Putamen (tissue), 1 donor: ENCODE measurements at places on chromosomes 2 and 18.

- DNase-seq: no peak
Measured at GRCh38 chr2:222052934-222053367, 245.8 kb downstream of the PAX3 start.

GRCh38 chr2:15936277-15937104, 3.9 kb upstream of the MYCN start:
- no peak for DNase-seq

DNA sequence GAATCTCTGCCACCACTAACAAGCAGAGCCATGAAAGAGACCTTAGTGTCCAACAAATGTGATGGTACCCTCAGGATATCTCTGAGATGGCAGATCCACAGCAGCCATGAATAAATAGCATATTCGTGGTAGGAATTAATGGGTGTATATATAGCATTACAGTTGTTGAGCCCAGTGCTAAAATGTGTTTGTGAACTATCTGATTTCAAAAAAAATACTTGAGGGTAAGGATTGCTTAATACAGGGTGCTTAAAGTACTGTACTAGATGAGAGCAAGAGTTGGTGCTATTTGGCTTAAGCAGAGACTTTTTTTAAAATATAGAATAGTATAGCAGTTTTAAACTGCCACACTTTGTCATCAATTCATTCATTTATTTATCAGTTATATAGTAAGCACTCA, 101.5 kb upstream of the GALNT5 start:
- DNase-seq: no peak

GRCh38 chr18:50638016-50638883, 78.4 kb downstream of the MAPK4 start:
- no peak for DNase-seq

DNA sequence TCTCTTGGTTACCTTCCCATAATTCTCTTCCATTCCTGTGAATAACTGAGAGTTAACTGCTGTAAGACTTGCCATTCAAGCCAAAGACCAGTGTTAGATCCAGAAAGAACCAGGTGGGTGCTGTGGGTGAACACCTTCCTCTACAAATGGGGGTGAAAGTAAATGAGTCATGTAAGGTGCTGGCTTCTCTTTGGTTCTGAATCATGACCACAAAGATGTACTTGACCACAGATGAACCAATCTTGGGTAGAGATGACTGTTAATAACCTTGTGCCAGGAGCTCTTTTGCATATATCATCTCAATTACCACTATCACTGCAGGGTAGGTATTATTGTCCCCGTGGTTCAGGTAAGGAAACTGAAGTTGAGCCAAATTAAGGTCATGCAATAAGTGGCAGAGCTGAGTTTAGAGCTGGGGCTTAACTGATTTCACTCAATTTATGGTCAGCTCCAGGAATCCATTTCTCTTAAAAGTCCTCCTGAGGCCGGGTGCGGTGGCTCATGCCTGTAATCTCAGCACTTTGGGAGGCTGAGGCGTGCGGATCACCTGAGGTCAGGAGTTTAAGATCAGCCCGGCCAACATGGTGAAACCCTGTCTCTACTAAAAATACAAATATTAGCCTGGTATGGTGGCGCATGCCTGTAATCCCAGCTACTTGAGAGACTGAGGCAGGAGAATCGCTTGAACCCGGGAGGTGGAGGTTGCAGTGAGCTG, 244.9 kb upstream of the CXCR4 start:
- DNase-seq: no peak

DNA sequence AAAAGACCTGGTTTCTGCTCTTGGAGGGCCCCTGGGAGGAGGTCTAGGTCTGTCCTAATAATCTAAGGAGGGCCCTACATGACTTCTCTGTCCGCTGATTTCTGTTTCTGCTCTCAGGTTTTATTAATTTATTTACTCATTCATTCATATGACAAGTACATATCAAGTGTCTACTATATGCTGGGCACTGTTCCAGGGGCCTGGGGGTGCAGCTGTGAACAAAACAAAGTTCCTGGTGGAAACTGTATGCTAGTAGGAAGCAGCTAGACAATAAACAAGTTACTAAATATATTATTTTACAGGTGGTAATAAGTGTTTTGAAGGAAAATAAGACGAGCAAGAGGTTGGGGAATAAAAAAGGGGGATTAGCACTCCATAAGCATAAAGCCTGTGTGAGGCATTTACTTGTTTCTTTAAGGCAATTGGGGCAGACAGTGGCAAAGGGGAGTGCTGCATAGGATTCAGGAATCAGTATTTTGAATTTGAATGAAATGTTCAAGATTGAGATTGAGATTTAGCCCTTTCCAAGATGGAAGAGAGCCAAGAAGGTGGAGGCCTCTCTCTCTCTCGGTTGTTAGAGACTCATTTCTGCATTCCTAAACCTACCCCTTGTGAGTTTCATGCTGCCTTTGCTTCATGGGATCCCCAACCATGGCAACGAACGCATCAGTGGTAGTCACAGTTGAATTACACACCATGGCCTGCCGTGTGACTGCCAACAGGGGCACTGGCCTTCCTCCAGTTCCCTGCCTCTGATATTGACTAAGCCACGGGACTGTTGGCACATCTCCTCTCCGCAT, 28.3 kb downstream of the DRC1 start:
- no peak for DNase-seq

DNA sequence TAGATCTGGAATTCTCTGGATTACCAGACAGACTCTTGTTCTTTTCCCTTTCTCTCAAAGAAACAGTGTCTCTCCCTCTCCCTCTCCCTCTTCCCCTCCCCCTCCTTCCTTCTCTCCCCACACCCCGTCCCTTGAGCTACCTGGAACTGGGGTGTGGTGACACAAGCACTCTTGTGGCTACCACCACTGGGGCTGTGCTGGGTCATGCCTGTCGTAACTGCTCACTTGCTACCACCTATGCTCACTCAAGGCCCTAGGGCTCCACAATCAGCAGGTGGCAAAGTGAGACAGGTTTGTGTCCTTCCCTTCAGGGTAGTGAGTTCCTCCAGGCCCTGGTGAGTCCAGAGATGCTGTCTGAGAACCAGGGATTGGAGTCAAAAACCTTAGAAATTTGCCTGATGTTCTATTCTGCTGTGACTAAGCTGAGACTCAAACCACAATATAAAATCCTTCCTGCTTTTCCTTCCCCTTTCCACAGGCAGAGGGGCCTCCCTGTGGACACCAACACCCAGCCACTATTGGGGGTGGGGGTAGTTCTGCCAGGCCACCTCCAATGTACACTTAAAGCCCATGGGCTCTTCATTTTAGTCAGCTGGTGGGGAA, 70.8 kb downstream of the OXER1 start:
- DNase-seq: no peak

GRCh38 chr2:217160103-217160743, 300.4 kb upstream of the TNP1 start:
- no peak for DNase-seq

DNA sequence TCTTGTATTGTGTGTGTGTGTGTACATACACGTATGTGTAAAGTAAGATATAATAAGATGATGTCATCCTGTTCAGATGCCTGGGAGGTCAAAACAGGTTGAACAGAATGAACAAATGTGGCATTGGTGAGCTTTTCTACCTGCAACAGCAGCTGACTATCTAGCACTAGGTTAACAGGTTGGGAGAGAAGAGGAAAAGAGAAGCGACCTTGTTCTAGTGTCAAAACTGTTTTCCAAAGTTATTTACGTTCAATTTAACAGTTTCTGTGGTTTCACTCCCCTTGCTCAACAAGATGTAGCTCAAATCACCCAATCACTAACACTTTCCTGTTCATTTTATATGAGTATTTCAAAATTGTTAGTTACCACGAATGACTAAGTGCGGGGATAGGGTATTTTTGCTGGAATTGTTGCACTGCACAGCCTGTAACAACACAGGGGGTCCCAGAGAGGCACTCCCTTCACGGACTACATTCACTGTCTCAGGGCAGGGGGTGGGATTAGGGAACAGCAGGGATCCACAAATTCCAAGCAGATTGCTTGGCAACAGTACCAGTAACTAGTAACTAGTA, 67.5 kb upstream of the DTNB start:
- no peak for DNase-seq

DNA sequence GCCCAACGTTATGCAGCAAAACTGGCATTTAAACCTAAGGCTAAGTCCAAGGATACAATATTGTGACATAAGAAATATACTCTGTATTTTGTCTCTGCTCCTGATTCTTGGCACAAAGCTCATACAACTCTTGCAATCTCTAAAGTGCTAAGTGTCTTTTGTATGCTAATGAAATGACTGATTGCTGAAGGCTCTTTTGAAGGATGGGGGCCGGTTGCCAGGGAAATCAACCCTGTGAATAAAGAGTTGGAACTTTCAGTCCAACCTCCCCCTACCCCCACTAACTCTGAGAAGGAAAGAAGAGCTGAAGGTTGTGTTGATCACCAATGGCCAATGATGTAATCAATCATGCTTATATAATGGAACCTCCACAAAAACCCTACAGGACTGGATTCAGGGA, 40.3 kb downstream of the SESTD1 start:
- DNase-seq: no peak

DNA sequence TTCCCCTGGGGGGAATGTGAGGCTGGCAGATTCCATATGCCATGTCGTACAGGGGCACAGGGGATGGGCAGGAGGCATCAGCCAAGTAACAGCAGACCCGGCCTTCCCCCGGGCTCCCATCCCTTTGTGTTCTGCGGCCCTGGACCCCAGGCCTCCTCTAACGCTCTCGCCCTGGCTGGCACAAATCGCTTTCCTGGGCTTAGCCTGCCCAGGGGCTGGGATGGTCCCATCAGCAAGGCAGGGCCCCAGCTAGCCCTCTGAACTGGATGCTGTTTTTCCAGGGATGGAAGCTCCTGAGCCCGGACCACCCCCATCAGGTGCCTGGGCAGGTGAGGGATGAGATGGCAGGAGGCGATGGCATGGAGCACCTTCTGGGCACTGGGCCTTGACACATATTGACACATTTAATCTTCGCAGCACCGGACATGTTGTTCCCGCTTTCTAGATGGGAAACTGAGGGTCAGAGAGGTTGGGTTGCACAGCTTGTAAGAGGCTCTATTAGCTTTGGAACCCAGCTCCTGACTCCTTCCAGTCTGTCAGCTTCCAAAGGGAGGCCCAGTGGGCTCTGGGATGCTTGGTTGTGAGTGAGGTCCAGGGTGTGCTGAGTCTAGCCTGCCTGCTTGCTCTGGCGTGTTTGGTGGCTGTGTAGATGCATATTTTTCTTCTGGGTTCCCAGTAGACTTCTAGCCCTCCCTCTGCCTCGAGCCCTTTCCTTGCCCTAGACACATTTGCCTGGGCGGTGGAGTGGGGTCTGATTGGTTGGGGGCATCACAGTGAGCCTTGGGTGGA, 40.3 kb downstream of the GLI2 start:
- no peak for DNase-seq

GRCh38 chr2:120773186-120773800, 37.6 kb downstream of the GLI2 start:
- no peak for DNase-seq

DNA sequence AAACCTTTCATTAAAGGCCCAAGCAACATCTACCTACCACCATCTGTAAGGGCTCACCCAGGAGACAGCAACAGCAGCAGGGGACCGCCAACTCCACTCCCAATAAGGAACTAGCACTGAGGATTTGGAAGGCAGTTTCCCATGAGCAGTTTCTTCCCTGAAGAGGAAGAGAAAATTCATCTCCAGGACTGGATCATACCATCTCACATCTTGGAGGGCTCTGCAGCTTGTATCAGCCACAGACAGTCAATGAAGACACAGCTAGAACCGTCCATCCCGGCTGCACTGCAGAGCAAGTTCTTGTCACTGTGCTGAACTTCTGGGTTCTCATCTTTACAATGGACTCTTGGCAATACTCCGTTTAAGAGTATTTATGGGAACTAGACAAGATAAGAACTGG, 2.8 kb upstream of the GYPC start:
- DNase-seq: no peak

- DNase-seq: no peak
Measured at GRCh38 chr2:41194230-41194629, 742.3 kb upstream of the SLC8A1 start.

- no peak for DNase-seq
Measured at GRCh38 chr2:227322530-227323205, 2.4 kb upstream of the MFF start.

DNA sequence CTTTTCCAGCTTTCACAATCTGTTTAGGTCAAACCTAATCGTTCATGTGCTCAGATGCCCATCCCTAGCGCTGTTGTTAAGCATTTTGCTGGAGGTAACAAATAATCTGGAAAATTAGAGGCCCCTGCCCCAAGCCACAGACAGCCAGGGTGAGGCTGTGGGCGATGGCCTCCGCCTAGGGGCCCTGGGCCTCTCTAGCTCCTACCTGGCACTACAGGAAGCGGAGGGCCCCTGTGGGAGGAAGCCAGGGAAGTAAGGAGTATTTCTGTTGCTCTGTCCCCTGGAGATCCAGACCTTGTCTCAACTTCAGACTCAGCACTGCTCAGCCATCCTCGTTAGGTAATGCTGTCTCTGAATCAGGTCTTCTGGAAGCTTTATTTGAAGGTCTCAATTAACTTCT, 12.4 kb upstream of the FOSL2 start:
- no peak for DNase-seq

- no peak for DNase-seq
Measured at GRCh38 chr2:2260696-2261268, 70.3 kb downstream of the MYT1L start.

DNA sequence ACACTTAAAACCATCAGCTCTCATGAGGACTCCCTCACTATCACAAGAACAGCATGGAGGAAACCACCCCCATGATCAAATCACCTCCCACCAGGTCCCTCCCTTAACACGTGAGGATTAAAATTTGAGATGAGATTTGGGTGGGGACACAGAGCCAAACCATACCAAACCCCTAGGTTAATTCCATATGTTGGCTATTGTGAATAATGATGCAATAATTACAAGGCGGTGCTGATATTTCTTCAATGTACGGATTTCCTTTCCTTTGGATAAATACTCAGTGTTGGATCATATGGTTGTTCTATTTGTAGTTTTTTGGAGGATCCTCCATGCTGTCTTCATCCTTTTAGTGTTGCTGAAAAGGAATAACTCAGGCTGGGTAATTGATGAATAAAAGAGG, 652.1 kb upstream of the PKDCC start:
- DNase-seq: no peak

- no peak for DNase-seq
Measured at GRCh38 chr18:61637905-61638595, 254.8 kb downstream of the RNF152 start.

- DNase-seq: no peak
Measured at GRCh38 chr2:164186591-164186990, 434.7 kb downstream of the GRB14 start.

DNA sequence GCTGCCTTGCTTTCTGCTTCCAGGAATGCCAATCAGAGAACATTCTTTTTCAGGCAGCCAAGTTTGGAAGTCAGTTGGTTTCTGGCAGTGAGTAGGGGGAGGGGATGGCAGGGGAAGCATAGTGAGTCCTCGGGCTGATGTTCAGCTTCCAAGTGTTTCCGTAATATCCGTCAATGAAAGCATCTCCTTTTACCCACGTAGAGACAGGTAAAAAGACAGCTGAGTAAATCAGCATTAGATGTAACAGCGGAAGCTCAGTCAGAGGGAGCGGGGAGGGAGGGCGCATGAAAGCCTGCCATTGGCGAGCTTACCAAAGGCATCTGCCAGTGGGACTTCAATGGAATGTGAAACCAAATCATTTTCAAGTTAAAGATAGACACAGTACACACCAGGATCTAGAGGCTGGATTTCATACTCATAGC, 117.1 kb upstream of the DTNA start:
- peak; percentile 52 for DNase-seq
